ENCODE measurements at places on chromosomes 3 and 15.

DNA sequence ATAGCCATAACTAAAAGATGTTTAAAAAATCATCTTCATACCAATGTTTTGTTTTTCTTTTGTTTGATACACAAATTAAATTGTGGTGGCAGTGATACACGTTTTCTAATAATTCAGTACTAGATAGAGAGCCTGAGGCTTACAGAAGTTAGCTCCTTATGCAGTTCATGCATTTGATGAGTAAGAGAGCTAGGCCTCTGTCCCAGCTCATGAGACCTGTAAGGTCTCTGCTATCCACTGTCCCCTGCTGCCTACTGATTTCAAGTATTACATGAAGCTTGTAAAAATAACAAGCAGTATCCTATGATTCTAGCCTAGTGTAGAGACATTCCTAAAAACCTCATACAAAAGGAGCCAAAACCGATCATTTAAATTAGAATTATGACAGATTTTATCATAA lies 144.5 kb downstream of the MBNL1 start:
- peaks cover 25% of the 10 kb centered on the region for H3K4me1 ChIP-seq
- no peak overlapping the region for H3K27ac ChIP-seq
- no peak overlapping the region for H3K4me3 ChIP-seq
- DNase-seq = no peak

- peaks cover 8% of the 10 kb centered on the region for H3K27me3 ChIP-seq
- DNase-seq = no peak
- H3K4me1 ChIP-seq = no peaks in the 10 kb centered on the region
- H3K4me3 ChIP-seq = no peak overlapping the region
- no peaks in the 10 kb centered on the region for H3K36me3 ChIP-seq
Measured at GRCh38 chr3:159732172-159733111, 256.2 kb upstream of the IL12A start.

DNA sequence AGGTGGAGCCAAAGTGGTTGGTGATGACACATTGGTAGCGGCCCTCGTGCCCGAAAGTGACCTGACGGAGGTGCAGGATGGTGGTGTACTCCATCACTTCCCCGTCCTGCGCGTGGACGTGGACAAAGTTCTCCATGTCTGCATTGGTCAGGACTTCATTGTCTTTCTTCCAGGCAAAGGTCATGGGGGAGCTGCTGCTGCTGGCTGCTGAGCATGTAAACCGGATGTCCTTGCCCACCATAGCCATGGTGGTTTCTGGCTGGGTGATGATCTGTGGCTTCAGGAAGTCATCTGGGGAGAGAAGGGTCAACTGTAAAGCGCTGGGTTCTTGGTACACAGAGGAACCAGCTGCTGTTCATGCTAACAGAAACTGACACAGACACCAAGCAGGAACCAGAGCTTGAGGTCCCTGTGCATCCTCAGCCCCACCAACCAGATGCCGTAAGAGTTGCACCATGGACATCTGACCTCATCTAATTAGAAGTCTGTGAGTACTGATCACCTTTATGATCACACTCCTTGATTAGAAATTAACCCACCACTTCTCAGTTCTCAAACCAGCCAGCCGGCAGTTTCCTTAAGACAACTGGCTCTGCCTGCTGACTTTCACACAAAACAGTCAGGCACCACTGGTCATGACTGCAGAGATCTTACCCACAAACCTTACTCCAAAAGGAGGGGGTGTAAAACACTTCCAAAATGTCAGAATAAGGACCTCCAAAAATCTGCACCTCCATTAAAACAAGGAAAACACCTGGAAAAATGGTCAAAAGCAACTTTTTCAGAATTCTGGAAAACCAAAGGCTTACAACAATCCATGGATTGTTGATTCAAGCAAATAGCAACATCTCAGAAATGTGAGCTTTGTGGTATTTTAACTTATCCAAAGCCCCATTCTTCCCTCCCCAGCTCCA lies 114.6 kb downstream of the LRIG1 start:
- DNase-seq = peak; percentile 39
- peaks cover 57% of the 10 kb centered on the region for H3K4me1 ChIP-seq
- H3K27ac ChIP-seq = peak overlapping the region; percentile 96
- H3K27me3 ChIP-seq = no peaks in the 10 kb centered on the region
- peak overlapping the region; percentile 82 for H3K4me3 ChIP-seq

DNA sequence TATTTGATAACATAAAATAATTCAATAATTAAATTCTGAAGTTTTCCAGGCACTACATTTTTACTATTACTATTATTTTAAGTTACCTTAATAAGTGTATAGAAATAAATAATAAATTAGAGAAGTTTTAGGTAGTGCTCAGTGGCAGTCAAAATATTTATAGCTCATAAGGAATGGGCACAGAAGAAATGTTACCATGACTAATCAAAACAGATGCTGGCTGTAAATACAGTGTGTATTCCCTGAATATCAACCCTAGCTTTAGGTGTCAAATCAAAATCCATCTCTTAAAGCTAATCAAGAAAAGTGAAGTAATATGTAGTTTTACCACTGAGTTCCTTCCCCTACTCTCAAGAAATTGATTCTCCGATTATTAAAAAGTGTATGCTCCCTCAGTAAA lies 35.5 kb downstream of the ZBTB20 start:
- H3K4me3 ChIP-seq = no peak overlapping the region
- DNase-seq = no peak
- no peak overlapping the region for H3K27ac ChIP-seq

DNA sequence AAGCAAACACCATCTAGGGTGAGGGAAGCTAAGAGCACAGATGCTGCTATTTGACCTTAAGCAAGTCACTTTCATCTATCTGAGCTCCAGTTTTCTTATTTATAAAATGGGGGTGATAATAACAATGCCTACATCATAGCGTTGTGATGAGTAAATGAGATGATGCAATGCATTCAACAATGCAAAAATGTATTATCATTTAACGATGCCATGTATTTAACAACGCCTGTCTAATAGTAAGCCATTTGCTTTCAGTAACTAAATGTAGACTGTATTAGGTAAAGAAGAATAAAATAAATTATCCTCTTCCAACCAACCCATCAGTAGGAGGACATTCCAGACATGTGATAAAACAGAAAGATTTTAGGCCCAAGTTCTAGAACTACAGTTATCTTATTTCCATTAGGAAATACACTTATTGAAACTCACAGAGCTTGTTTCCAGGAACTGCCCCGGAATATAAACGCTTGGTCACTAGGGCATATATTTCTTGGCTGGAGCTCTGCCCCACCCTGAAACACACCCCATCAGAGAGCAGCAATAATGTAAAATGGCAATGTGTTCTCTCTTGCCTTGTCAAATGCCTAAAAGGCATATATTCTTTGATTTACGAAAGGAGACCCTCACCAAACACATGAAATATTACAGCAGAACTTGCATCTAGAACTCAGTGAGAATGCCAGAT lies 128.3 kb downstream of the LIPC start:
- H3K4me3 ChIP-seq = no peak overlapping the region
- no peaks in the 10 kb centered on the region for H3K36me3 ChIP-seq
- no peak overlapping the region for H3K27ac ChIP-seq
- no peak for DNase-seq
- H3K27me3 ChIP-seq = peaks cover 6% of the 10 kb centered on the region

- no peak overlapping the region for H3K27ac ChIP-seq
- no peak for DNase-seq
- H3K4me3 ChIP-seq = no peak overlapping the region
- H3K4me1 ChIP-seq = no peaks in the 10 kb centered on the region
Measured at GRCh38 chr3:117893001-117893400, 1141.6 kb downstream of the IGSF11 start.

DNA sequence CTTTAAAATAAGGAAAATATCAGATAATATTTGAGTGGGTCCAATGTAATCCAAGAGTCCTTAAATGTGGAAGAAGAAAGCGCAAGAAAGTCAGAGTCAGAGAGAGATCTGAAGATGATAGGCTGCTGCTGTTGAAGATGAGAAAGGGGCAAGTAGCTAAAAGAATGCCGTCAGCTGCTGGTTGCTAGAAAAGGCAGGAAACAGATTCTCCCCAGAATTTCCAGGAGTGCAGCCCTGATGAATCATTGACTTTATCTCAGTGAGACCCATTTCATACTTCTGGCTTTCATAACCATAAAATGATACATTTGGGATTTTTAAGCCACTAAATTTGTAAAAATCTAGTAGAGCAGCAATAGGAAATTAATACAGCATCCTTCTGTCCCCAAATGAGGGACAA lies 7.5 kb upstream of the CHMP2B start:
- peaks cover 57% of the 10 kb centered on the region for H3K27me3 ChIP-seq
- no peak for DNase-seq
- no peak overlapping the region for H3K4me3 ChIP-seq
- H3K4me1 ChIP-seq = no peaks in the 10 kb centered on the region
- no peaks in the 10 kb centered on the region for H3K36me3 ChIP-seq
- no peak overlapping the region for H3K27ac ChIP-seq

DNA sequence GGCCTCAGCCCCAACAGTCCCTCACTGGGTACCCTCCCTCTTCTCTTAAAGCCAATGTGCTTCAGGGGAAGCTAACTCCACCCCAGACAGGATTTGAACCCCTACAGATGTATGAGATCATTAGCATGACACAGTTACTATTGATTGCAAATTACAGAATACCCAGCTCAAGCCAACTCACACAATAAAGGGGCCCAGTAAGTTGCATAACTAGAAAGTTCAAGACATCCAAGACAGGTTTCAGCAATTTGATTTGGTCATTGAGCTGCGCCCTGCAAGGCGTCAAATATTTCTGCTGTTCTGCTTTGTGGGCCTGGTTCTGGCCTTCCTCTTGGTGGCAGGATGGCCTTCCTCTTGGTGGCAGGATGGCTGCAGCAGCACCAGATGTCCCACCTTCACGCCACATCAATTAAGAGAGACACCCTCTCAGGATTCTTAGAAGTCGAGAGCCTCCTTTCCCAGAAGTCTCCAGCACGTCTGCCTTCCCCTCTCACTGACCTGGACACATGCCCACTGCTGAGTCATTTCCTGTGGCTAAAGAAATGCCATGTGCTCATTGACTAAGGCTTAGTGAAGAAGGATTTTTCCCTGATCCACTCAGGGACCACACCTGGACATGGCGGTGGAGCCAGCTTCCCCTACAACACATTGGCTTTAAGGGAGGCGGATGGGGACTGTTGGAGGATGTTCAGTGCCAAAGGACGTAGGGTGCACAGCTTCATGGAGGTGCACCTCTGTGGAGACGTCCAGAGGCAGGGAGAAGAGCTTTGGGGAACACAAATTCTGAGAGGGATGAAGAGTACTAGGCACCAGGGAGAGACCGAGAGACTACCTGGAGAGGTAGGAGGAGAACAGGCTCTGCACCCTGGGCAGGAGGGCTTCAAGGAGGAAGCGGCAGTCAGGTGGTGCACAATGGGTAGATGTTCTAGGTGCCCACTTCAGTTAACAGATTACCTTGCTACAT lies 49.1 kb downstream of the DNASE1L3 start:
- DNase-seq = no peak
- no peaks in the 10 kb centered on the region for H3K27me3 ChIP-seq
- H3K4me3 ChIP-seq = no peak overlapping the region
- H3K27ac ChIP-seq = no peak overlapping the region
- no peaks in the 10 kb centered on the region for H3K4me1 ChIP-seq

DNA sequence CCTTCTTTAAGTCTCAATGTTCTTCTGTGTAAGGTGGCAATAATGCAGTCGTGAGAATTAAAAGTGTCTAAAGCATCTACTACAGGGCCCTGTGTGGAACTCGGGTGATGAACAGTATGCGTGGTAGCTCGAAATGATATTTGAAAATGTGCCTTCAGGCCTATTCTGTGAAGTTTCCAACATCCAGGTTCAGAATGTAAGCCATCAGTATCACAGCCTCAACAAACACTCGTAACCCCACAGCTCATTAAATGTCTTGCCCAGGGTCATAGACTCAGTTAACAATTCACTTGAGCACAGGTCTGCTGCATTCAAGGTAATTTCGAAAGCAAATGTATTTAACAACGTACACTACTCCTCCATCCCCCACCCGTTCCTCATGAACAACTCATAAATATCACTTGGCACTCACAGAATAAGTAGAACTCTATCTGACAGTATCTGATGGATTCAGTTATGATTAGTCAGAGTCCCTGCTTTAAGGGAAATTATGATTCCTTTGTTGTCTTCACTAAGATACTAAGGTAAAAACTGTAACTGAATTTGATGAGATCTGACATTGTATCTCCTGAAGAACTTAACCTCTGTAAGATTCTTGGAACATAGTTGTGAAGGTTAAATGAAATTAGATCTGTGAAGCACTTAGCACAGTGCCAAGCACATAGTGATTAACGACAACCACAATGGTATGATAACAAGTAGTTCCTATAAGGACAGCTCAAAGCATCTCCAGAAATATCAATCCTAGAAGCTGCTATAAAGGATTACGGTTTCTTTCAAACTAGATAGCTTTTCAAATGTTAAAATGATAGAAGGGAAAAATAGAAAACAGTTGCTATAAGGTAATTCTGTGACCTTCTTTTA lies 642.3 kb downstream of the TBL1XR1 start:
- H3K4me1 ChIP-seq = no peaks in the 10 kb centered on the region
- H3K27ac ChIP-seq = no peak overlapping the region
- DNase-seq = no peak
- no peaks in the 10 kb centered on the region for H3K36me3 ChIP-seq
- no peaks in the 10 kb centered on the region for H3K27me3 ChIP-seq
- no peak overlapping the region for H3K4me3 ChIP-seq

DNA sequence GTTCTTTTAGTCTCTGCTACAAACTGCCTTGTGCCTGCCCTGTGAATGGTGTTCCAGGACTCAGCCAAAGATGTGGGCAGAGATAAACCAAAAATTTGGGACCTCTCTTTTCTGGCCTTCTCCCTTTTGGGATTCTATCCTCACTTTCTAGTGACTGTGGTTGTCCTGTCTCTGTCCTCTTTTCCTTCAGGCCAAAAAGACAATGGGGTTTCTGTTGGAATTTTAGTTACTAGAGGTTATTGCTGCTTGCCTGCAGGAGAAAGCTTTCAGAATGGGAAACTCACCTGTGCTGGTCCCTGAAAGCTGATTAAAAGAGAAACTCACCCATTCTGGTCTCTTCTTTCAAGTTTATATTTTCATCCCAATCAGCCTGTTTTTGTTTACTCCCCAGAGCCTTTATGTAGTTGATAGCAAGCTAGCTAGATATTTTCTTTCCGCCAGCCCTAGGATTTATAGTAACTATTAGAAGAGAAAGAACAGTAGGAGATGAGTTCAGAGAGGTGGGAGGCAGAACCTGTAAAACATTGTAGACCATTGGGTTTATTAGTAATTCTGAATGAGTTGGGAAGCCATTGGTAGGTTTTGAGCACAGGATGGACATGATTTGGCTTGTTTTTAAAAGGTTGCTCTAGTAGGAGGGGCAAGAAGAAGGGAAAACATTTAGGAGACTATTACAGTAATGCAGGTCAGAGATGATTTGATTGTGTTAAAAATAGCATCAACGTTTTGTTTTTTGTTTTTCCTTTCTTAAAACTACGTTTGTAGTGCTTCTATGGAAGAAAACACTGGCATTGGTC lies 138.9 kb downstream of the TCF12 start:
- no peaks in the 10 kb centered on the region for H3K27me3 ChIP-seq
- H3K4me3 ChIP-seq = no peak overlapping the region
- H3K36me3 ChIP-seq = no peaks in the 10 kb centered on the region
- no peak for DNase-seq
- H3K4me1 ChIP-seq = peaks cover 37% of the 10 kb centered on the region
- peak overlapping the region; percentile 1 for H3K27ac ChIP-seq

GRCh38 chr3:181756645-181757297 lies 45.0 kb downstream of the SOX2 start:
- H3K27ac ChIP-seq = no peak overlapping the region
- H3K27me3 ChIP-seq = peaks cover 8% of the 10 kb centered on the region
- no peaks in the 10 kb centered on the region for H3K4me1 ChIP-seq
- H3K4me3 ChIP-seq = no peak overlapping the region
